ENCODE measurements at places on chromosomes 7 and 10. TPM values are rescaled to one million over a fixed set of nuclear protein-coding genes. Genes with fewer than 3 reads are reported as not detected.
A peak's percentile ranks its signal among the peaks of the same experiment; 100 is the strongest.

GRCh38 chr10:48457949-48458661, 146.8 kb downstream of the ARHGAP22 start:
- DNase-seq, result peak; percentile 50

DNA sequence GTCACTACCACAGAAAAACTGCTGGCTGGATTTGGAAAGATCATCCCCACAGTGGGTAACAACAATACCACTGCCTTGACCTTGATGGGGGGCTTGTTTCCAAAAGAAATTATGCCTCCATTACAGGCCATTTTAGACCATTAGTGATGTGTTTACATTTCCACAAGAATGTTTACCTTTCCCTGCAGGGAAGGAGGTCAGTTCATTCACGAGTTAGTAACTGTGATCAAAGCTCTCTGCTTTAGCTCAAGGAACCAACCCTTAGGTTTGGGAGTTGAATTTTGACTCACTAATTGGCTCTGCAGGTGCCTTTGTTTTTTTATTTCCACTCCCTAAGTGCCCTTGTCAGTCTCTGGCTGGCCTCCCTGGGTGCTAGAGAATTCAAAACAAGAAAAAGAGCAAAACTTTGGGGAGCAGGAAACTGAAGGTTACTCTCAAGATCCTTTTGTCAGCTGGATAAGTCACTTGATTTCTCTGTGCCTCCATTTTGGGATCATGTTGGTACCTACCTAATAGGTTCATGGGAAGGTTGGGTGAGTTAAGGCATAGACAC, 41.1 kb upstream of the NUPR2 start:
- no peak for DNase-seq

DNA sequence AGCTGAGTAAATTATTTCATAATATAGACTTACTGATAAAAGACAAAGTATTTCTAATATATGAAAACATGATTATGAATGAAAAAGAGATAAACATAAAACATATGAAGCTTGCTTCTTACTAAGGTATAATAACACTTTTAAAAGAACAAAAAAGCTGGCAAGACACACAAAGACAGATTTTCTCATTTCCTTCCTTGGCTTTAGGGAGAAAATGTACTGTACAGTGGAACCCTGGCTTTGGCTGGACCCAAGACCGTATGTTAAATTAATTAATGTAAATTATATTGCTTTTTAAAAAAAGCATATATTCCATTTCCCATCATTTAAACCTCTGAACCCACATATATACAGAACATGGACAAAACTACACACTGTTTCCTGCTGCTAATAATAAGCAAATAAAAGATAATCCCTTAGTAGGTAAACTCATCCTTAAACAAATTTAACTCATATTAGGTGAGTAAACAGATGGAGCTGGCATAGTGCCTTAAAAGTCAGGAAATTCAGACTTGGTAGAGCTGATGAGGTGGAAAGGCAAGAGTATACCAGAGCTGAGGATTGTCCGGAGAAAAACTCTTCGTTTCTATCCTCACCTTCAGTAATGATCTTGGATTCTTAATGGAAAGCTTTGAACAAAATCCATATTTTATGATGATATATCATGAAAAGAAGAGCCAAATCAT, 1016.4 kb upstream of the KCND2 start:
- DNase-seq, result no peak

DNA sequence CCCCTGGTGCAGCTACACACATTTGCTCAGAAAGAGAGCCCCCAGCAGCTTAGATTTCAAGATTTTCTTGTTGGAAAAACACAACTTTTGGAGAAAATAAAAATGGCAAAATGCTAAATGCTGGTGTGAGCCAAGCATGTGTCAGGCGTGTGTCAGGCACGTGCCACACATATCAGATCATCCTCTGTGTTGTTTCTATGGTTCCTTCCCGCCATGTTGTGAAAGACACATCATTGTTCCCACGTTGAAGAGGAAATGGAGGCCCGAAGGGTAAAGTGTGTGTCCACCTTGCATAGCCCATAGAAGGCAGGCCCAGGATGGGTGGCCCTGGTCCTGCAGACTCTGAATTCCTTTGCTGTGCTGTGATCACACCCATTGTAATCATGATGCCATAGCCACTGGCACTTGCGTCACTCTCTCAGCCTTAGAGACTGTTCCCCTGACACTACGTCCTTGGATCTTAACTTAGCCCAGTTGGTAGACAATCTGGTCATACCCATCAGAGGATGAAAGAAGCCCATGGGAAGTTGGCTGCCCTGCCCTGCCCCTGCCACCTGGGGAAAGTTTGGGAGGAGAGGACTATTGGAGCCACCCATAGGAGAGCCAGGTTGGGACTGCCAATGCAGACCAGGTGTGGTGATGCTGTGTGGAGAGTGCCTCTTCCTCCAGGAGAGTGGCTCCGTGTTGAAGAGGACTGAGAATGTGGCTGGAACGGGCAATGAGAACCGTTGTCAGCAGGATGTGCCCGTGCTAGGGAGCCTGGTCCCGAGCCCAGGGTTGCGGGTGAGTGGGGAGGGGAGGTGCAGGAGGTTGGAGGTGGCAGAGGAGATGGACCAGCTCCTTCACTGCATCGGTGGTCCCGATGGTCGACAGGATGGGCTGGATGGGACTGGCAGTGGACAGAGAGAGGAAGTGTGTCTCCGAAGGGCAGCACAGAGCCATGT, 65.6 kb upstream of the IGFBP3 start:
- no peak for DNase-seq

DNA sequence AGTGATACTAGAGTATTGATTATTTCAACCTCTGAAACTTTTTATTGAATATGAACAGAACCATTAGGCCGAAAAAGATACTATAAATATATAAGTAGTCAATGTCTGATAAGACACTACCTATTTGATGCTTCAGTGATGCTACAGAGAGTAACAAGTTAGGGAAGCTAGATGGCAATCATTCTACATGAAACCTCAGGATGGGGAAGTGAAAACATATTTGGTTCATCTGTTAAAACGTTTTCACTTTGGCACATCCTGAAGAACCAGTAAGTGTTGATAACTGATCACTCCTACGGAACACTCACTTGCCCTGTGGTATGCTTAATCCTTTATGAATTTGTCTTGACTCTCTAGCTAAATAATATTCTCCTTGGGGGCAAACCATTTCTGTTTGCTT, 1064.9 kb downstream of the NXPH1 start:
- DNase-seq, result no peak

Gene NYAP1
- 1.4 TPM for total RNA-seq

- no peak for DNase-seq
These were observed 47.0 kb upstream of the ZNF107 start for GRCh38 chr7:64618785-64619456.

GRCh38 chr7:122803323-122803722, 82.9 kb downstream of the CADPS2 start:
- DNase-seq, result no peak

Gene GPC2
- total RNA-seq, result 0.41 TPM

Gene RHOBTB1
- 25.5 TPM for total RNA-seq

Gene AMZ1
- total RNA-seq, result not detected

GRCh38 chr7:33039257-33039902, 23.2 kb downstream of the NT5C3A start:
- DNase-seq, result no peak

- DNase-seq, result no peak
These were observed 8.2 kb downstream of the PPIF start for GRCh38 chr10:79355420-79356017.

- no peak for DNase-seq
These were observed 183.4 kb downstream of the SORCS3 start for GRCh38 chr10:104824380-104825006.

DNA sequence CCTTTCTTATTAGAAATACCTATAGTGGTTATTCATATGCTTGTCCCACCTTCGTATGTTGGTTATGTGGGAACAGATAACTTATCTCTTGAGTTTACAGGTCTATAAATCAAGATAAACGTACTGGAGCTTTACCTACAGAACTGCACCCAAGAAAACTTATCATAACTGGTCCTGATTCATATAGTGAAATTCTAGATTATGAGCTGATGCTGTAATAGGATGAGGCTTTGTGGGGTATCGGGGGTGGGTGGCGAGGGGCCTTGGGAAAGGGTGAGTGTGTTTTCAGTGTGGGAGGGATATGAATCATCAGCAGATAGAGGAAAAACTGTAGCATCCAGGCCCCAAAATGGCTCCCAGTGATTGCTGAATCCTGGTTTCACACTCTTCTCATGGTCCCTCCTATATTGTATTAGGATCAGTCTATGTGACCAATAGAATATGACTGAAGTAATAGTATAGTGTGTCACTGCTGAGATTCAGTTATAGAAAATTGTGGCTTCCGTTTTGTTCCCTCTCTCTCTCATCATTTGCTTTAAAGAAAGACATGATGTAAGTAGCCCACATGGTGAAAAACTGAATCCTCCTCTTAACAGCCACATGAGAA, 706.8 kb upstream of the LRRTM3 start:
- no peak for DNase-seq

- no peak for DNase-seq
These were observed 15.3 kb upstream of the ASB4 start for GRCh38 chr7:95470452-95470851.

DNA sequence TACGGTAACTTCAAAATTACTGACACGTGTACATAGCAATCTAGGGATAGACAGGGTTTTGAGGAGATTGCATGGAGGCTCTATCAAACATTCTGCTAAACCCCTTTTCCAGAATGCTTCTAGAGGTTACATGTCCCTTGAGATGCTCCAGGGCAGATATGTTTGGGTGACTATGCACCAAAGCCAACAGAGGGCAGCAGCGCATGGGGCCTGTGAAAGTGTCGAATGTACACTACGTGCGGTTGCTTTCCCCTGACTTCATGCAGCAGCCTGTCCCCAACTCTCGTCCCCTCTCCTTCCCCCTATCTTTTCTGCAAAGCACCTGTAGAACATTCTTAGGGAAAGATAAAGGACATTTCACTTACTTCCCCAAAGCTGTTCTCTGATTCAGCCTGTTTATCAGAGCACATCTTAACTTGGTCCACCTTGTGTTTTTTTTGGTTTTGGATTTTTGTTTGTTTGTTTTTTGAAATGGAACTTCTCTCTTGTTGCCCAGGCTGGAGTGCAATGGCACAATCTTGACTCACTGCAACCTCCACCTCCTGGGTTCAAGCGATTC, 90.2 kb downstream of the UBE3C start:
- DNase-seq, result no peak

DNA sequence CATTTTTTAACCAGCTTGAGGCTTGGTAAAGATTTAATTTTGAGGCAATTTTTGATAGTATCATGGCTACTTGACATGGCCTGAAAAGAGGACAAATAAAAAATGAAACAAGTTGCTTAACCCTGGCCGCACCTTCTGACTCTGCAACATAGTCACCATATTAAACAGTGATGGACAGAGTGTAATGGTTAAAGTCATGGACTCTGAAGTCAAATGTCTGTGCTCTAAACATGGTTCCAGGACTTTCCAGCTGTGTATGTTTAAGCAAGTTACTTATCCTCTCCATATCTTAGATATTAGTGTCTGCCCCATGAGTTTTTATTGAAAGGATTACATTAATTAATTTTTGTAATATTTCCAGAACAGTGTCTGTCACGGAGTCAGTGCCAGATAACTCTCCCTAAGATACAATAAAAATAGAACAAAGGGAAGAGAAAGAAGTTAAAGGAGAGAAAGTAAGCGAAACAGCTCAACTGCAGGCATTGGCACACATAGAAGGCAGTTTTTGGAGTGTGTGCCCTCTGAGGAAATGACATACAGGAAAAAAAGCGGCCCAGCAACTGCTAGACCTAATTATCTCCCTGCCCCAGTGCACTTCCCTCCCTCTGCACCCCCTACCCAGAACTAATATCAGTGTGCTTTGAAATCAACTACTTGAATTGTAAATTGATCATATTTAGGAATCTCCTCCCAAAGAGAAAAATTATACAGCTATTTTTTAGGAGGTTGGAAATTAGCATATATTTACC, 65.3 kb downstream of the MACC1 start:
- DNase-seq, result no peak

Gene CLDN3
- total RNA-seq, result 0.71 TPM

Gene CDH23
- 3.4 TPM for total RNA-seq

GRCh38 chr10:49408519-49409306, 12.8 kb upstream of the DRGX start:
- DNase-seq, result no peak

GRCh38 chr10:89555688-89556445, 20.5 kb upstream of the SLC16A12 start:
- DNase-seq, result no peak

DNA sequence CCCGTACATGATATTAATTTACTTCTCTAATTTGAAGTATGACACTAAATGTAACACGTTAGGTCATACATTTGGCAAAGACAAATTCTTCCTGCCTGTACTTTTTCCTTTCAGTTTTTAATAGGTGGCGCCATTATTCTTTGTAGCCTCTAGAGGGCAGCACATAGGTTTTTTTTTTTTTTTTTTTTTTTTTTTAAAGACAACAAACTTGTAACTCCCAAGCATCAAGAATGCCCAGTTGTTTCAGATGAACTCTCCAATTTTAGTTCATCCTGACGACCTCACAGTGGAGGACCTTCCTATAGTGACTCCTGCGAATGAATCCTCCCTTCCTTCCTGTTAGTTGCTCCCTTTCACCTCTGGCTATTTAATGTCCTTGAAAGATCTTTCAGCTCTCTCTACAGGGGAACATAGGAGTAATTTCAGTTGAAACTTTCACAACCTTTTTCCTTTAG, 139.3 kb upstream of the HDAC9 start:
- DNase-seq, result no peak

- DNase-seq, result no peak
These were observed 697 bp downstream of the ARPC1A start for GRCh38 chr7:99326408-99326782.

DNA sequence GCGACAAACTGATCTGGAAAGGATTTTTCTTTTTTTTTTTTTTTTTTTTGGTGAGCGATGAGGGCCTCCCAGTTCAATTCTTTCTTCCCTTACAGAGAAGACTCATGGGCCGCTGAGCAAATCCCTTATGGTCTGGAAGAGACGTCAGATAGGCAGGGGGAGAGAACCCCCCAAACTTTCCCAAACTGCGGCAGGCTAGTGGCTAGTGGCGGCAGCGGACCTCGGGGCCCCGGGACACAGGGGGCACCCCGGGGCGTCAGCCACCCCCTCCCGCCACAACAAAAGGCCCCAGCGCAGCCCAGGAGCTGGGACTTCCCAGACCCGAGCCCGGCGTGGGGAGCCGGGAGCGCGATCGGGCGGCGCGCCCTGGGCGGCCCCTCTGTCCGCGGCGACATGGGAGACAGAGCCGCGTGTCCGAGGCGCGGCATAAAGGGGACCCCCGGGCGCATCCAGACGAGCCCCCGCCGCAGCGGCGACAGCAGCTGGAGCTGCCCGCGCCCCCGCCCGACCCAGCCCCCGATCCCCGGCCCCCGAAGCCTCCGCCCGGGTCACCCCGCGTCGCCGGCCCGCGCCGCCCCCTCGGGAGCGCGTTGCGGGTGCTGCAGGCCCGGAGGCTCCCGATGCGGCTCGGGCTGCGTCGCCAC, 755 bp downstream of the FAM171A1 start:
- DNase-seq, result peak; percentile 70

DNA sequence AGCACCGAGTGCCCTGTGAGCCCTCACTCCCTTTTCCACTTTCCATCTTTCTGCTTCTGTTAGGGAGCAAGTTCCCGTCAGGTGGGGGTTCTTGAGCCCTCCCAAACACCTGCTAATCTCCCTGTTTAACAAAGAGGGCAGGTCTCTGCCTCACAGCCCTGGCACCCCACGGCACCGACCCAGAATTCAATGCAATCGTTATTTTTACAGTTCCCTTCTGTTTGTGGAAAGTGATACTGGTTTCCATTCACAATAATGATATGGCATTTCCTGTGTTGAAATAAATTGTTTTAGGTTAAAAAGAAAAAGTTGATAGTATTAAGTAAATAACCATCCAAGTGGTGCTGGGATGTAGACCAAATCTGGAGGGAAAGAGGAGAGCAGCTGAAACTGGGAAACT, 38.8 kb upstream of the SLC29A3 start:
- DNase-seq, result no peak

Measured in sigmoid colon (tissue), 7 donors.